Endothelial cell (in vitro differentiated cells): ENCODE measurements at places on chromosomes 1 and 21. TPM values are rescaled to one million over a fixed set of nuclear protein-coding genes. Genes with fewer than 3 reads are reported as not detected.

MR1 gene
- 0.67 TPM for total RNA-seq

ZNF697 gene
- total RNA-seq: 13.3 TPM

FCRL4 gene
- total RNA-seq: not detected

LORICRIN gene
- not detected for total RNA-seq

VHLL gene
- not detected for total RNA-seq

DNA sequence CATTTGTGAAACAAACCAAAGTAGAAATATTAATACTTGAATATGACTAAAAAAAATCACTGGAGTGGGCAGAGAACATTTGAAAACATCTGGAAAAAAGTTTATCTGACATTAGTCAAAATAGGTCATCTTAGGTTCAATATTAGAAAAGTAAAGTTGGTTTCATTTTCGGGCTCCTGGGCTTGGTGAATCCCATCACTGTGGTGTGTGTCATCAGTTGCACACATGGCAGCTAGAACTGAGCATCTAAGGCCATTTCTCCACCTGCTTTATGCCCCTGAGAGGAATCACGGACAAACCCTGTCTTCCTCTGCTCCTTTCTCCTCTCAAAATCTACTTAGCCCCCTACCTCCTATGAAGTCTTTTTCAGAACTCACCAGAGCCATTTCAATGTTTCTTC, 5.4 kb downstream of the HSD11B1 start:
- no peak for DNase-seq

- DNase-seq: no peak
These were observed 246.5 kb upstream of the VAMP3 start for GRCh38 chr1:7524341-7525337.

- no peak for DNase-seq
These were observed 5.4 kb downstream of the TPRG1L start for GRCh38 chr1:3630161-3630611.
